ENCODE measurements at places on chromosomes 13 and 19.

DNA sequence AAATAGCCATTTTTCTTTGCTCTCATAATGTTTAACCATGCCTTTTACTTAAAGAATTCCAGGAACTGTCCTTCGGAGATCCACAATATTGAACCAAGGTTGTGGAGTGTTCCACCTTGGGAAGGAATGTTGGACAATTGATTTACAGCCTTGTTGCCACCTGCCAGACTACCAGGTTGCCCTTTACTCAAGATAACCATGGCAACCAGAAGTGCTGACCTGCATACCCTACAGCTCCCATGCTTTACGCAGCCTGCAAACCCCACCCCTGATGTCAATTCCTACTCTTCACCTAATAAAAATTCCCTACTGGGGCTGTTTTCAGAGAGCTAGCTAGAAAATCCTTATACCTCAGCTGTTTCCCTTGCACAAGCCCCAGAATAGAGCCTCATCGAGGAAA, 151.0 kb upstream of the RXFP2 start:
- no peak for DNase-seq

DNA sequence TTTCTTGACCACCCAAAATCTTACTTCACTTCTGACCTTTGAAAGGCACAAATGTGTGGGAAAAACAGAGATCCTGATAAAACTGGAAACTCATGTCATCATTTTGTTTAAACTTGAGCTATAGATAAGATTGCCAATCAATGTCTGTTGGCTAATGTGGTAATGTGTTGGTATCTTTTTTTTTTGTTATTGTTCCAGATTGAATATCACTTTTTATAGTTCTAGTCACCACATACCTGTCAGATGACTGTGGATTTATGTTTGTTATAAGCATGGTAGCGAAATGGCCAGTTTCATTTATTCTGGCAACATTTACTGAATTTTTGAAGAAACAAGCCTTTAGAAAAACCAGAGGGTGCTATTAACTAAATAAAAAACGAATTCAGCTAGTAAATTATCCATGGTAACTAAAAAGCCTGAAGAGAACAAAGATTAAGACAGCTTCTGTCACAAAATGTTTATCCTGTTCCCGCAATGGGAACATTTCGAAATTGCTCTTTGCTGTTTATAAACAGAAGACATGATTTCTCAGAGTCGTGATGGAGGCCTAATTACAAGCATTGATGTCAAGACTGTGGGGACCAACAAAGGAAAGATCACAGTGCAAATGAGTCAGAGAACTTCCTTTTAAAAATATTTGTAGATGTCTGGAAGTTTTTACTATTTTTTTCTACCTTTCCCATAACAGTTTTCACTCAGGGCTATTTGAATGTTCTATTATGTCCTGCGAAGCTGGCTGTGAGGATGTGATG, 82.9 kb upstream of the POSTN start:
- no peak for DNase-seq

GRCh38 chr13:99182439-99182838, 18.2 kb upstream of the UBAC2 start:
- DNase-seq, result no peak

DNA sequence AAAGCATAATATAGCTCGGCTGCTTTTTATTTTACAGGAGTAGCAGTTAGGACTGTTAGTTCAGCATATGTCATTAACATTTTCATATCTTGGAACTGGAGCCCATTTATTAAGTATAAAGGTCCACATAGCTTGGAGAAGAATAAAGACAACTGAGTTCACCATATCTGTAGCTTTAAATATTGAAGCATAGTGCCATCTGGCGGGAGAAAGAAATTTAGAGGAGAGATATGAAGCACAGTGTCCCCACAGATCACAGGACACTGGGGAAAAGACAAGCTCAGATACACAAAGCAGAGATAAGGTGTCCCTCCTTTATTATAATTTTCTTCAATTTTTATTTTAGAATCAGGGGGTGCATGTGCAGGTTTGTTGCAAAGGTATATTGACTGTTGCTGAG, 104.7 kb upstream of the FREM2 start:
- no peak for DNase-seq

DNA sequence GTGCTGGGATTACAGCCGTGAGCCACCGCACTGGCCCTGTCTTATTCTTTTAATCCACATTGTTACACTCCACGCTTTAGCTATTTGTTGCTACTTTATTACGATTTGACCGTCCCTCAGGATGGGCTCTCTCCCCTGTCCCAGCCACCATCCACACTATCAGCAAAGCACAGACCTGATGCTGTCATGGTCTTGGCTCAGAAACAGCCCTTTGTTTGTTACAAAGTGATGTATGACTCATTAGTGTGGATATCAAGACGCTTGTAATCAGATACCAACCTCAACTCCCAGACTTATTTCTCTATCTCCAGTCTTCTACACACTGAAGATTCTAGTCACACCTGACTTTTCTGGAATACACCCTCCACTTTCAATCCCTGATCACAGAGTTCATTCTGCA, 84.6 kb upstream of the FREM2 start:
- DNase-seq, result no peak

- no peak for DNase-seq
These were observed 4.6 kb downstream of the GNA11 start for GRCh38 chr19:3098515-3099346.

DNA sequence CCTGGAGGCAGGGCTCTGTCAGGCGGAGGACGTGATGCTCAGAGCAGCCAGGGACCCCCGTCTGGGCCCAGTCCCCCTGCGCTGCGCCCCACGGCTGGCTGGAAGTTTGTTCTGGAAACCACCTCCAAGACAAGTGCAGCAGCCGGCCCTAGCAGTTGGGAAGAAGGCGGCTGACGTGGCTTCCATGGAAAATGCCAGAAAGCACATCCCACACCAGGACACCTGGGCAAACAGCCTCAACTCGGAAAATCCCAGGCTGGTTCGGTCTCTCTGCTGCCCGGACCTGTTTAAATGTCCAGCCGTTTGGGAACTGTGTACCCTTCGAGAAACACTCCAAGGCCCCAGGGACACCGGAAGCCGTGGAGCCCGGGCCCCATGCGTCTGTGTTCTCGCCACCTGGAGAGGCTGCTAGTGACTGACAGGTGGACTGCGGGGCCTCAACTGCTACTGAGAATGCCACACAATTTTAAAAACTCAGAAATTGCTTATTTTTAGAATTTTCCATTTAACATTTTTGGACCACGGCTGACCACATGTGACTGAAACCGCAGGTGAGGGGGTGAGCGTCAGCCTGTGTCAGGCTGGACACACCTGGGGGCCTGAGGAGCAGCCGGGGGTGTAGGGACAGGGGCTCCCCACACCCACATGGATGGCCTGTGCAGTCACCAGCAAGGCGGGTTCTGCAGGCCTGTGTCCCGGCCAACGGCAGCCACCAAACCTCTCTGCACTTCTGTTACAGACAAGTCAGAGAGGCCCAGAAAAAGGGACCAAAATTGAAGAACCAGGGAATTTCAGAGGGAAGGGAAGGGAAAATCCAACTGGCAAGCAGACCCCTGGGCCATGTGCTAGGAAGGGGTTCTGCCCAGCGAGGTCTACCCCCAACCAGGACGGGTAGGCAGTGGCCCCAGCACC, 31.7 kb downstream of the RASA3 start:
- no peak for DNase-seq

DNA sequence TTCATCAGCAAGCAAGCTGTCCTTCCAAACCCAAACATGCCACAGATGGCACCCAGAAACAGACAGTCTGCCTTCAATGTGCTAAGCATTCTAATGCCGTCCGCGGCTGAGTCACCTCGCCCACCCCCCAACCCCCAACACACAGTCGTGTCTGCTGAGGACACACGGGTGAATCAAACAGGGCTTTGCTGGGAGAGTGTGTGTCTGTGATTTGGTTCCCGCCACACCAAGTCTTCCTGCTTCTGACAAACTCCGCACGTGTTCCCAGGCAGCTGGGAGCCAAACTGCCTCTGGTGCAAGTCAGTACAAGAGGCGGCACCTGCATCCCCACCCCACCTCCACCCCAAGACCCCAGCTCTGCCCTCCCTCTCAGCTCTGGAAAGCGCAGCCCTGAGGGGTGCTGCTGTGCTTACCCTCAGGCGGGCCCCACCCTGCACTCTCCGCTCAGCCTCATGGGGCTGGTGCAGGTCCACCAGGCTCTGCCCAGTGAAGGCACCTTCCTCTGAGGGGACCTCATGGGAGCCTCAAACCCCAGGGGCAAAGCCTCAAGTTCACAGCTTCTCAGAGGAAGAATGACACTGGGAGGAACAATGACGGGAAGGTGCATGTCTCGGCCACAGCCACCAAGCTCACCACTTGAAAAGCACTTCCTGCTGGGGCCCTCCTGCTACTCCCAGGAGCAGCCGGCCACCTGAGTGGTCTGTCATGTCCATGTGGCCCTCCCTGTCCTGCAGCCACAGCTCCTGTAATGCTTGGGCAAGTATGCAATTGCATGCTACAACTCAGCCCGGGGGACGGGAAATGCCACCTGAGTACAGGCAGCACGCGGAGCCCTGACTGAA, 15.0 kb upstream of the SLC35E1 start:
- peak; percentile 52 for DNase-seq

- DNase-seq, result no peak
These were observed 499.8 kb downstream of the GPC6 start for GRCh38 chr13:93726173-93726957.

GRCh38 chr19:38714354-38714778, 29.9 kb downstream of the CAPN12 start:
- DNase-seq, result no peak

DNA sequence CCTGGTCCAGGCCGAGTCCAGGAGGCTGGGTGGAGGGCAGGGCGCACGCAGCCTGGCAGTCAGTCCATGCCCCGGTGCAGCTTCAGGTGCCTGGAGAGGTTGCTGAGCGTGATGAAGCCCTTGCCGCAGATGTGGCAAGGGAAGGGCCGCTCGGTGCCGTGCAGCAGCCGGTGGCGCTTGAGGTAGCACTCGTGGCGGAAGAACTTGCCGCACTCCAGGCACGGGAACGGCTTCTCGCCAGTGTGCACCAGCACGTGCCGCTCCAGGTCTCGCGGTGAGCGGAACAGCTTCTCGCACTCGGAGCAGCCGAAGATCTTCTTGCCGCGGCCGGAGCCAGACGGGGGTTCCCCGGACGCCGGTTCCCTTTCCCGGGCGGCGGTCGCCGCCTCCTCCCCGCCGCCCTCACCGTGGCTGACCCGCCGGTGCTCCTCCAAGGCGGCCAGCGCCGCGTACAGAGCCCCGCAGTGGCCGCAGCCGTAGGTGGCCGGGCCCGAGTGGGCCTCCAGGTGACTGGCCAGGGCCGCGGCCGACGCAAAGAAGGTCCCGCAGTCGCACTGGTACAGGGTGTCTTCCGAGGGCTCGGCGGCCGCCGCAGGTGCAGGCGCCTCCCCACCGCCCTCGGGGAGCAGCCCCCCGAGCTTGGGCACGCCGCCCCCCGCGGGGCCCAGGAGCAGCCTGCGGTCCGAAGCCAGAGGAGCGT, 6.8 kb downstream of the FIZ1 start:
- no peak for DNase-seq

DNA sequence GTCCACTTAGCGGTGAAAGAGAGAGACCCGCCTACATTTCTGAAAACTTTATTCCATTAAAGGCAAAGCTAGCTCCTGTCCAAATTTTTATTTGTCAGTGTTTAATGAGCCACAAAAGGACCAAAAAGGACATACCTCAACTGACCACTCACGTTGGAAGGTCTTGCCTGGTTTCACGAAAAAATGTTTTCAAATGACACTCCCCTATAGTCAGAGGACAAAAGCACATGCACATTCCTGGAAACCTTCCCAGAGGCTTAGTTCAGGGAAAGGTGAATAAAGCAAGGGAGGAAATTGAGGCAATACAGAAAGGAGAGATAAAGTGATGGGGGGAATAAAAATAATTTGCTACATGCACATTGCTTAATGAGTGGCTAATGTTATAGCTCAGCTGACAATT, 55.6 kb downstream of the DOCK9 start:
- DNase-seq, result no peak

- DNase-seq, result no peak
These were observed 126.0 kb downstream of the RAP2A start for GRCh38 chr13:97559981-97560380.

- peak; percentile 92 for DNase-seq
These were observed 4.5 kb downstream of the BCL3 start for GRCh38 chr19:44752816-44753625.

GRCh38 chr19:39807846-39808364, 26.1 kb downstream of the DYRK1B start:
- no peak for DNase-seq

DNA sequence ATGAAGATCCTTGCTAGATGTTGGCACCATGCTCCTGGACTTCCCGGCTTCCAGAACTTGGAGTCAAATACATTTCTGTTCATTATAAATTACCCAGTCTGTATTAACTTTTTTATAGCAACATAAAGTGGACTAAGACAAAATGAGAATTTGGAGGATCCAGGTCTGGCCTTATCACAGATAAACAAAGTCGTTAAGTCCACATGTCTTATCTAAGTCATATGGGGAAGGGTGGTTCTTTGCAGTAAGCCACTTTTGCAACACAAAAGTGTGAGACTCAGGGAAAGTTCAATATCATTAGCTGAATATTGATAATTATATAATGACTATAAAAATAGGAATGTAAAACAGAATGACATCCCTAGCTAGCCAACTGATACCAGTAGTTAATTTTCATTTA, 91.6 kb upstream of the SIAH3 start:
- DNase-seq, result no peak

- DNase-seq, result no peak
These were observed 61.1 kb downstream of the IRS2 start for GRCh38 chr13:109725297-109725696.

- no peak for DNase-seq
These were observed 9.3 kb upstream of the PEAK3 start for GRCh38 chr19:2291185-2291751.

DNA sequence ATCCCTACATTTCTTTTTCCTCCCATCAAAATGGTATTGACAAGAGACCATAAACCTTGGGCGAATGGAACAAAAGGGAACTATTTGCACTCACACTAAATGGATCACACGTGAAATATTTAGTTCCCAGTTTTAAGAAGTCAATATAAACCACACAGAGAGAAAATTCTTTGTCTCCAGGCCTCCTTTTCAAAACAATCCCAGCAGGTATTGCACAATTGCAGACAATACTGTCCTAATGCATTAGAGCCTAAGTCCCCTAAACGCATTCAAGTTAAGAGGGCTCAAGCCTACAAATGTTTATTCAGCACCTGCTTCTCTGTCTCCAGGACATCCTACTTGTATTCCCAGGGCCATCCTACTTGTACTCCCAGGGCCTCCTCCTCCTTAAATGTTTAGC, 1.3 kb upstream of the B3GLCT start:
- no peak for DNase-seq

DNA sequence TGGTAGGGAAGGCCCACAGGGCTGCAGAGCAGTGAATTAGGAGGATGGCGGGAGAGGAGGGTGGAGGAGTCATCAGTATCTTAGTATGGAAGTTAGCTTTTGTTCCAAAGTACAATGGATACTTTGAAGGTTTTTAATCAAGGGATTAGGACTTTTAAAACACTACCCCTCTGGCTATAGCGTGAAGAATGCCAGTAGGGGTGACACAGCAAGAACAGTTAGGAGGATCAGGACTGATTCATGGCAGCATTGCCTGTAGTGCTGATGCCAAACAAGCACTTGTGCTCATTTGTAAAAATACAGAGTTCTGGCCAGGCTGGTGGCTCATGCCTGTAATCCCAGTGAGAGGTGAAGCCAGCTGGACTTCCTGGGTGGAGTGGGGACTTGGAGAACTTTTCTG, 46.2 kb downstream of the SKA3 start:
- DNase-seq, result no peak
